ENCODE measurements at places on chromosomes 6 and 20.

DNA sequence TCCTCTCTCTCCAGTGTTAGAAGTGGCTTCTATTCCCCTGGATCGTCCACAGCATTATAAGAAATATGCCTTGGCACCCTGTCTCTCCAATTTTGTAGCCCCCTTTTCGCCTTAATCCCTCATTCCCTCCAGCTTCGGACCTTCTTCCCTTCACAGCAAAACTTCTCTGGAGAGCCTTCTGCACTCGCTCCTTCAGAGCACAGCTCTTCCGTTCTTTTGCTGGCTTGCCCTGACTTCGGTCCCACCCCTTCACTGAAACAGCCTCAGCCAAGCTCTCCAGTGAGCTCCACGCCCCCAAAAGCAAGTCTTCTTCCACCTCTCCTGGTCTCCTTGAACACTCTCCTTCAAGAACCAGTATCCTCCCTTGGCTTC is 134.7 kb upstream of the RNF24 start:
- DNase-seq: peak; percentile 46

GRCh38 chr6:49915035-49915434 is 48.7 kb upstream of the CRISP1 start:
- no peak for DNase-seq

GRCh38 chr6:115071962-115072361 is 729.1 kb upstream of the HS3ST5 start:
- DNase-seq: no peak

DNA sequence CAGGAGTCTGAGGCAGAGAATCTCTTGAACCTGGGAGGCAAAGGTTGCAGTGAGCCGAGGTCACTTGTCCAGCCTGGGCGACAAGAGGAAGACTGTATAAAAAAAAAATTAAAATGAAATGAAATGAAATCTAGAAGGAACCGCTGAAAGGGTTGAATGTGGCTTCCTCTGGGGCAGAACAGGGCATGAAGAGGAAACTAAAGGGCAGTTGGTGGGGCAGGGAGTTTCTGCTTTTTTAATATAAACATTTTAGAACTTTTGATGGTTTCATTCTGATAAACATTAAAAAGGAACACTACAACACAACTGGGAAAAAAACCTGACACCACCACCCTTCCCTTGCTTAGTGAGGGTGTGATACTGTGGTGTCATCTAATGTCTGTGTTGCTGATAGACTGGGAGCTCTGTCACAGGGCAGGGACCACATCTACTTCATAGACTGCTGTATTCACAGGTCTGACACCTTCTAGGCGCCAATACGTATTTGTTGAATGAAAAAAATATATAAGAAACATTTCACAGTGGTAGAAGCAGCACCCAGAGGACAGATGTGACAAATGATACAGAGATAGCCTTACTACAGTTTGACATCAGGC is 128.9 kb downstream of the ADAT2 start:
- no peak for DNase-seq
